ENCODE measurements at places on chromosomes 7 and 10.
A peak's percentile ranks its signal among the peaks of the same experiment; 100 is the strongest.

DNA sequence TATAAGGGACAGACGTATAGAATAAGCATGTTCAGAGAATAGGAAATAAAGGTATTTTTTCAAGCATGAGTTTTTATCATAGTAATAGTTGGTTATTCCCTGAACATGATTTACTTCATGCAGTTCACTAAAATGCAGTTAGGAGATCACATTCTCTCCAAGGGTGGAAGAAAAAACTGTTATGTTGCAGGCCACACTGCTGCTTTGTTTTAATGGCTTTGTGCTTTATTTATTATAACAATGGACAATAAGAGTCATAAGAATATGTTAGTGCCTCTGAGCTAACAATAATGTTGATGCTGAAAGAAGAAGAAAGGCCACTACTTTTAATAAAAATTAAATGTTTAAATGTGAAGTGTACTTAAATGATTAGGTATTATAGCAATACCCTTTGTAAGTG, 78.5 kb upstream of the GATAD1 start:
- DNase-seq, result no peak

- DNase-seq, result no peak
Observed at GRCh38 chr7:140209866-140210609, 33.3 kb upstream of the KDM7A start.

DNA sequence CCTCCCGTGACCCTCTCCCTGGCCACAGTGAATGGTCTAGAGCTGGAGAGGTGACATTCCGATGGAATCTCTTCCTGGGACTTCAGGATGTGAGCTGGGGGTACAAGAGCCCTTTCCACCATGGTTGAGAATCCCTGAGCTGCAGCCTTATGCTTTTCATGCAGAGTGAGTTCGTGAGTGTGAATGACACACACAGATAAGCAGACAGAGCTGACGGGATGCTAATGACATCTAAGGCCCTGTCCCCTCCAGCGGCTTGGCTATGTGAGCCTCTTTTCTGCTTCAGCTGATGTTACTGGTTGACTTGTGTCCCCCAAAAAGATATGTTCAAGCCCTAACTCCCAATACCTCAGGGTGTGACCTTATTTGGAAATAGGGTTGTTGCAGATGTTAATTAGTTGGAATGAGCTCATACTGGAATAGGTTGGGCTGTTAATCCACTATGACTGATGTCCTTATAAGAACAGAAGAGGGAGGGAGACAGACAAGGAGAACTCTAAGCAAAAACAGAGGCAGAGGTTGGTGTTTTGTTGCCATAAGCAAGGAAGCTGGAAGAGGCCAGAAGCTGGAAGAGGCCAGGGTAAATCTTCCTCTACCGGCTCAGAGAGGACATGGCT, 111.1 kb upstream of the AFAP1L2 start:
- no peak for DNase-seq

- no peak for DNase-seq
Observed at GRCh38 chr7:22016507-22016906, 70.8 kb upstream of the CDCA7L start.

DNA sequence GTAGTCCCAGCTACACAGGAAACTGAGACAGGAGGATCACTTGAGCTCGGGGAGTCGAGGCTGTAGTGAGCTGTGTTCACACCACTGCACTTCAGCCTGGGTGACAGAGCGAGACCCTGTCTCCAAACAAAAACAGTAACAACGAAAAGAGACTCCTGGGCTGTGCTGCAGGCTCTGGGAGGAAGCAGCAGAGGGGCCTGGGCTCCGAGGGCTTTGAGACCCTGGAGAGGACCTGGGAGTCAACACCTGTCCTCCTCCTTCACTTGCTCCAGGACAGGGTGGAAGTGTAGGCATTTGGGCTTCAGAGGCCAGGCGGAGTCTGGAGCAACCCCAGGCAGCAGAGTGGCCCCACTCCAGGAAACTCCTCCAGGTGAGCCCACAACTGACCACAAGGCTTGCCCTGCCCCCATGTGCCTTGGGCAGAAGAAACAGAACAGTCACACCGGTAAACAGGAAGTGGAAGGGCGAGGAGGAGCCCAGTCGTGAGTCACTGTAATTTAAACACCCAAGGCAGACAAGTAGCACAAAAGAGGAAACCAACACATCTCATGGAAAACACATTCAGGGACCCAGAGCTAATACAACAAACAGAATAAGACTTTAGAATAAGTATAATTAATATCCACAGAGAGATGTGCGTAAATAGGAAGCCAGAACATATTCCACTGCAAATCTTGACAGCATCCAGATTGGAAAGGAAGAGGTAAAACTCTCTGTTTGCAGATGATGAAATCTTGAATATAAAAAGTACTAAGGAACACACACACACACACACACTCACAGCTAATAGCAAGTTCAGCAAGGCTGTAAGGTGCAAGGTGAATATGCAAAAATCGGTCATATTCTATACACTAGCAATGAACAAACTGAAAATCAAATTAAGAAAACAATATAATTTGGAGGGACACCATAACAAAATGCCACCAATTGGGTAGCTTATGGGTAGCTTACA, 20.5 kb upstream of the RASGEF1A start:
- peak; percentile 25 for DNase-seq

- no peak for DNase-seq
Observed at GRCh38 chr10:43393606-43394360, 15.2 kb downstream of the HNRNPF start.

DNA sequence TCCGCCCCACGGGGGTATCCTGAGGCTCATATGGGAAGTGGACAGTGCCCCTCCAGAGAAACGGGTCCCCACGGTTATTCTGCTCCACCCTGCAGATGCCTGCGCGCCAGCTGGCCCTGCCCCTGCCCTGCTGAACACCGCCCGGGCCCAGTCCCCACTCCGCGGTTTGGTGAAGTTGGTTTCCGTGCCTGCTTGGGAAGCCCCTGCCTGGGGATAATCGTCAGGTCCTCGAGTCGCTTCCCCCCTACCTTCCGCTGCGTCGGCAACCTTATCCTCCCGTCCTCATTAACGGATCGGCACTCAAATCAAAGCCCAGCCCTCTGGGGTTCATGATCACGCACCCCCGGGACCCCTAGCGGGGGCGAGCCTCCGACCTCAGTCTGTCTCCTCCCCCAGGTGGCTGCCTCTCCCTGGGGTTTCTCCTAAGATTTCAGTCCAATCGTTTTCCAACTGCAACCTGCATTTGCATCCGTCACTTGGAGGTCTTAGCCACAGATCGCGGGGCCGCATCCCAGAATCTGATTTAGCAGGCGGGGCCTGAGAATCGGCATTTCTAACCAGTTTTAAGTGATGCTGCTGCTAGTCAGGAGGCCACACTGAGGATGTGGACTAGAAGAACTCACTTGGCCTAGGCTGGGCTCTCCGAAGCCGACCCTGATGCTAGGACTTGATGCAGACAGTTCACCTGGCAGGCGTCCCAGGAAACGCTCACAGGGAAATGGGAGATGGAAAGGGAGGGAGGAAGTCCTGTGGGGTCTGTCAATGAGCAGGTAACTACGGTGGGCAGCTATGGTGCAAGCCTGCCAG, 27.6 kb downstream of the WDR86 start:
- no peak for DNase-seq

DNA sequence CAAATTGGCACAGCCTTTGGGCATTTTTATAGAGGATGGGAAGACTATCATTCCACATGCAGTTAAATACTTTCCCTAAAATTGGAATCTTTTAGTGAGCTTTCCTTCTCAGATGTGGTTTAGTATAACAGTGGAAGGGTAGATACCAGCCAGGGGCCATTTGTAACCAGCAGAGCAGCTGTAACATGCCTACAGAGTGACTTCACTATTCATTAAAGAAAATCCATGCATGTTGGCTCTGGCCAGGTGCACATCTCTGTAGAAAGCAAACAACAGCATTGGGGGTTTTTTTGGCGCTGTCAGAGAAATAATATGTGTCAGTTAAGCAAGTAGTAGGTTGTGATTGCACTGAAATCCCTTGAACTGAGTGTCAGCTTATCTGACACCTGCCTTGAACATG, 115.6 kb downstream of the LHFPL3 start:
- no peak for DNase-seq

DNA sequence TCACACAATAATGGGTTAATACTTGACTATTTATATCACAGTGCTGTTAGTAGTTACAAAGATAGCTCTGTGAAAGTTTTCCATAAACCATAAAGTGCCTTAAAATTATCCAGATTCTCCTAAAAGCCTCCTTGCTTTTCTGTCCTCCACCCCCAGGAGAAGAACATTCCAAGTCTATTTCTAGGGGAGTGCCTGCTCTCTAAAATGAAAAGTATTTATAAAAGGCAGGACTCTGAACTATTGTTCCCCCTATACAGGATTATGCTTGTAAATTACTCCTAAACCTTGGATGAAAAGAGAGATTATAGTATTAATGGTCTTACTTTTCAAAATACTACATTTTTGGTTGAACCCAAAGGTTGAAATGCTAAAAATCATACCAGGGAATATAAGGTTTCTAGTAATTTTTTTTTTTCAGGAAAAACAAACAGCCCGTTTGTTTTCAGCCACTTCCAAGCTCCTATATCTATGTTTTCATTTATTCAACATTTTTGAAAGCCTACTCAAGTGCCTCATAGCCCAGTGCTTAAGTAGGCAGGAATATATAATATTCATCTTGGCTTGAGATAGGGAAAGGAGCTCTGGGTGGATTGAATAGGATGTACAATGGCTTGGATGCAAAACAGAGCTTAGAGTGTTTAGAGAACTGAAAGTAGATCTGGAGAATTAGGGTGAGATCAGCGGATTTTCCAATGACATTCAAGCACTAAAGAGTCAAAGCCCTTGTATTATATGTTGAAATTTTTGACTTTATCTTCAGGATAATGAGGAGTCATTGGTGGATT, 320.7 kb downstream of the GPR37 start:
- DNase-seq, result no peak

DNA sequence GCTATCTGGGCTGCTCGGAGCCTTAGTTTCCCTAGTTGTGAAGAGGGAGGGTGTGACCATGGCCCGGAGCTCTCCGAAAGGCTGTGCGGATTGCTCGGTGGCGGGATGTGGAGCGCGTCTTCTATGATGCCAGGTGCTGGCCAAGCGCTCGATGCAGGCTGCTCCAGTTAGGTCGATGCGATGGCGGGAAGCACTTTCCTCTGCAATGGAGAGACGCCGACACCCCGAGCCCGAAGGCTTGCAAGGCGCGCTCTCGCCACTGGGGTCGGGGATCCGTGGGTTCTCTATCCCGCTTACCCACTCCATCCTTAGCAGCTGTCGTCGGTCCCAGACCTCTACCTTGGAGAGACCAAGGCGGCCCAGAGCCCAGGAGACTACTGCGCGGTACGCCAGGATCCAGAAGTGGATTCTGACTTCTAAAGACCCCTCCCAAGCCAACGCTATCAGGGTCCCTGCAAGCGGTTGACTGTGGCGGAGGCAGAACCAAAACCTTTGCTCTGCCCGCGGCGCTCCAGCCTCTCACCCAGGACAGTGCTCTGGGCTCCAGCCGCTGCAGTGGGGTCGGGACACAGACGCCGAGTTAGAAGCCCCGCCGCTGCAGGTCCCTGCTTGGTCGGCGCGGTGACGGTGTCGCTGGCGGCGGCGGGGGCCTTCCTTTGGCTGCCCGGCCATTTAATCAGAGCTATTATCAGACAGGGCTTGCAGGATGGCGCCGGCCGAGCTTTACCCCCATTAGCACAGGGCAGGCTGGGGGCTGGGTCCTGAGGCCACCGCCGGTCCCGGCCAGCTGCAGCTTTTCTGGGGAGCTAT, 7.8 kb upstream of the TBX20 start:
- no peak for DNase-seq

GRCh38 chr10:20958225-20958624, 61.1 kb upstream of the NEBL start:
- DNase-seq, result no peak

- DNase-seq, result peak; percentile 54
Observed at GRCh38 chr10:6176691-6177231, 26.0 kb upstream of the PFKFB3 start.

- peak; percentile 23 for DNase-seq
Observed at GRCh38 chr10:24851629-24852028, 100.8 kb downstream of the PRTFDC1 start.

GRCh38 chr10:10730471-10731043, 287.1 kb upstream of the CELF2 start:
- DNase-seq, result no peak

DNA sequence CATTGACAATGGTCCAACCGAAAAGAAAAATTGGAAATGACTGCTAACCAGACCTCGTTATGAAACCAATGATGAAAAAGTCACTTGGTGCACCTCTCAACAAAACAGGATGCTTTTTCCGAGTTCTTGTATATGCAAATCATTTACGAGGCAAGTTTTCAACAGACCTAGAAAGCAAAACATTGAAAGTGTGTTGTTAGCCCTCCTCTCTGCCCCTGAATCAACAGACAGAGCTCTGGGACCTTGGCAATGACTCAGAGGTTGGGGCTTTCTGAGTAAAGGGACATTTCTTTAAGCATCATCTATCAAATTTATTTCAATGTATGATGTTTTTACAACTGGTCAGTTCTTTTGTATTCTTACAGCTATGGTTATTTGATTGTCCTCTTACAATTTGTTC, 16.3 kb upstream of the DKK1 start:
- no peak for DNase-seq

DNA sequence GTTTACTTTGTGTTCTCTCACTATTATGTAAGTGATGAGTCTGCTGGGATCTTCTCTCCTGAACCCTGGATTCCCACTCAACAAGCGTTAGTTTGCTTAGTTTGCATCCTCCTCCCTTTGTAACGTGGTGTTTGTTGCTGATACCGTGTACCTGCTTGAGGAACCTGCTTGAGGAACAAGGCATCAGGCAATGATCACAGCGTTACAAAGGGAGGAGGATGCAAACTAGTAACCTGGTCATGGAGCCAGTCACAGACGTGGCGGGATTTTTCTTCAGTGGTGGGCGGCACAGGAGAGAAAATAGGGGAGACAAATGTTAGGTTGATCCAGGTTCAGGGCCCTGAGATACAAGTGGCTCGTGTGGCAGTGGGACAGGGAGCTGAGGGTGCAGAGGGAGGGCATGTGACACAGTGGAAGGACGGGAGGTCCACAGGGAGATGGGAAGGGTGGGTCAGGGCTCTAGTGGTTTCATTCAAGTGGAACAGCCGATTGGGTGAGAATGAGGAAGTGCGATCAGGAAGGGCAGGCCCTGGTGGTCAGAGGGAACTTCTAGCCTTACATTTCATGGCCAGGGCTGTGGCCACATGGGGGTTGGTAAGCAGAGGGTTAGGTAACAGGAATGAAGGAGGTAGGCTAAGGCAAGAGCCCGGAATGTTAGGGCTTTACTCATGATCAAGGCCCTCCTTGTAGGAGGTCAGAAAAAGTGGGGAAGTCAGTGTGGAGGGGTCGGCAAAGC, 38.0 kb downstream of the SNX10 start:
- no peak for DNase-seq

- no peak for DNase-seq
Observed at GRCh38 chr7:75966190-75966961, 28.0 kb downstream of the TMEM120A start.

- DNase-seq, result no peak
Observed at GRCh38 chr7:132430041-132430855, 146.0 kb downstream of the PLXNA4 start.
